ENCODE measurements at places on chromosomes 7 and 10.

- no peak for DNase-seq
Observed at GRCh38 chr7:84314263-84314662, 119.7 kb upstream of the SEMA3A start.

GRCh38 chr7:129610709-129611245, 743 bp upstream of the NRF1 start:
- DNase-seq = no peak

DNA sequence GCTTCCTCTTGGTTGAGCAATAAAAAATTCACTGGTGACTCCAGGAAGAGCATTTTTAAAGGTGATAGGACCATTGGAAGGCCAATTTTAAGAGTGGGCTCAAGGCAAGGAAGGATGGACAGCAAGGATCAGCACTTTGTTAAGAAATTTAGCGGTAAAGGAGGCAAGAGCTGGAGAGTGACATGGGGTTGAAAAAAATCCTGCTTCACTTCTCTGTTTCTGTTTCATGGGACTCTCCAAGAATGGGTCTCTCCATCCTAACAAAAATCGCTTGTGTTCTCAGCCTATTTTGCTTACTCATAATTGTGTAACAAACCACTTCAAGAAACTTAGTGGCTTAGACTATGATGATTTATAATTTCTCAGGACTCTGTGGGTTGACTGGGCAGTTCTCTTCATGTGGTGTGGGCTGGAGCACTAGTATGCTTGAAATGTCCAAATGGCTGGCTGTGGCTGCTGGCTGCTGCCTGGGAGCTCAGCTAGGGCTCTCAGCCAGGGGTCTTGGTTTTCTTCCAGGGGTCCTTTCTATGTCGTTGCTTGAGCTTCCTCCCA, 59.8 kb upstream of the ZNRF2 start:
- no peak for DNase-seq

- DNase-seq = no peak
Observed at GRCh38 chr7:44195889-44196288, 4.9 kb upstream of the YKT6 start.

DNA sequence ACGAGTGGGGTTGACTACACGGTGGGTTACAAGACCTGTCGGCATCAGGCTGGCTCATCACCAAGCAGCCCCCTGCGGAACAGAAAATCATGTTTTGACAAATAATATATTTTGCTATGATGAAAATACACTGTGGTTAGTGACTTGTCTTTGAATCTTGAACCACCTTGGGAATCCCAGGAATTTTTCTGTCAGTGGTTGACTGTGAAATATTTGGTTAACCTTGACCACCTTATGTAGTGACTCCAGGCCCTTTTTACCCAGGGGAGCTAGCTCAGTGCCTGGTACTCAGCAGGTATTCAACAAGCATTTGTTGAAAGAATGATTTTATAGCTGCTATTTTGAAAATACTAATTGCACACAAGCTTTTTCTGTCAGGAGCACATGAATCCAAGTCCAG, 406.0 kb downstream of the PHF14 start:
- no peak for DNase-seq

DNA sequence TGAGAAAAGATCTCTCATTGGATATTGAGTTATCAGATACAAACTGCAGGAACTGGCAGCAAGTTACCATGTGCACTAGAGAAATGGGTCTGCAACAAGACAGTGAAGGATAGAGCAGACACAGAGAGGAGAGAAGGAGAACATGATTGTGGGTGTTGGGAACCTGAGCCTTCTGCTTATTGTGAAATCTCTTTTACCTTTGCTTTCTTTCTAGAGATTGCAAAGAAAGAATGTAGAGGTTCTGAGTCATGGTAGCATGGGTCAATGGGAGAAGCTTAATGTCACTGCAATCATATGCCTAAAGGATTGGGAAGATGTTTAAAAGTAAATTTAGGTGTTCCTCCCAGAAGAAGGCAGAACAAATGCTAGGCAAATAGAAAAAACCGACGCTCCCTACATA, 821.4 kb downstream of the CCSER2 start:
- DNase-seq = no peak

DNA sequence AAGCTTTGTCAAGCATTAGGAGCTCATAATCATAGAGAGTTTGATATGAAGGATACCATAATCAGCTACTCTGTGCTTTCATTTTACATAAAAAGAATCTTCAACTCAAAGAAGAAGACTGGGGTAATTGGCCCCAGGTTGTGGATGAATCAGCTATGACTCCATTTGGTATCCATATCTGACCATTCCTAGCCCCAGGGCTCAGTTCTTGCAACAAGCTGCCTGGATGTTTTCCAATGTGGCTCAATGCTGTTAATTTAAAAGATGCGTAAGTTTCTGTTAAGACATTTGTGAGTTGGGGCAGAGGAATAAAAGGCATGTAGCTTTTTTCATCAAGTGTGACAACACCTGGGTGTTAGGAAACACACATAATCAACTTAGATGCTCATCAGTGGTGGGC, 951.1 kb downstream of the NRG3 start:
- no peak for DNase-seq

DNA sequence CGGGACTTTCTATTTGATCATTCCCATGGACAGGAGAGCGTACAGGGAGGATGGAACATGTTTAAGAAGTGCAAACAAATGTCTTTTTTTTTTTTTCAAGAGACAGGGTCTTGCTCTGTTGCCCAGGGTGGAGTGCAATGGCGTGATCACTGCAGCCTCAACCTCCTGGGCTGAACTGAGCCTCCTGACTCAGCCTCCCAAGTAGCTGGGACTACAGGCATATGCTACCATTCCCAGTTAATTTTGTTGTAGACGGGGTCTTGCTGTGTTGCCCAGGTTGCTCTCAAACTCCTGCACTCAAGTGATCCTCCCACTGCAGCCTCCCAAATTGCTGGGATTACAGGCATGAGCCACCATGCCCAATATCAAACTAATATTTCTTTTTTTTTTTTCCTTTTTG, 40.5 kb downstream of the SPDYE5 start:
- no peak for DNase-seq

DNA sequence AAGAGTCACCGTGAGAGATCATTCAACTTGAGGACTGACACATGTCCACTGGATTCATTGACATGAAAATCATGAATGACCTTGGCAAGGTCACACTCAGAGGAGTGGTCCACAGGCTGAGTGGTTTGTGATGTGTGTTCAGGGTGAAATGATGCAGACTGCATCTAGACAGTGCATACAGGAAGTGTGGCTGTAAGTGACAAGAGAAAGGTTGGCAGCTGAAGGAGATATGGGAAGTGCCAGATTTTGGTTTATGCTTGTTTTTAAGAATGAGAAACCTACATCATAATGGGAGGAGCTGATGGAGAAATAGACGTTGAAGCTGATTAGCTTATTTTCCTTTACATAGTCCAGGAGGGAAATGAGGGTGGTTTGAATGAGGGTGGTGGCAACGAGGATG, 64.8 kb upstream of the VIPR2 start:
- DNase-seq = no peak

DNA sequence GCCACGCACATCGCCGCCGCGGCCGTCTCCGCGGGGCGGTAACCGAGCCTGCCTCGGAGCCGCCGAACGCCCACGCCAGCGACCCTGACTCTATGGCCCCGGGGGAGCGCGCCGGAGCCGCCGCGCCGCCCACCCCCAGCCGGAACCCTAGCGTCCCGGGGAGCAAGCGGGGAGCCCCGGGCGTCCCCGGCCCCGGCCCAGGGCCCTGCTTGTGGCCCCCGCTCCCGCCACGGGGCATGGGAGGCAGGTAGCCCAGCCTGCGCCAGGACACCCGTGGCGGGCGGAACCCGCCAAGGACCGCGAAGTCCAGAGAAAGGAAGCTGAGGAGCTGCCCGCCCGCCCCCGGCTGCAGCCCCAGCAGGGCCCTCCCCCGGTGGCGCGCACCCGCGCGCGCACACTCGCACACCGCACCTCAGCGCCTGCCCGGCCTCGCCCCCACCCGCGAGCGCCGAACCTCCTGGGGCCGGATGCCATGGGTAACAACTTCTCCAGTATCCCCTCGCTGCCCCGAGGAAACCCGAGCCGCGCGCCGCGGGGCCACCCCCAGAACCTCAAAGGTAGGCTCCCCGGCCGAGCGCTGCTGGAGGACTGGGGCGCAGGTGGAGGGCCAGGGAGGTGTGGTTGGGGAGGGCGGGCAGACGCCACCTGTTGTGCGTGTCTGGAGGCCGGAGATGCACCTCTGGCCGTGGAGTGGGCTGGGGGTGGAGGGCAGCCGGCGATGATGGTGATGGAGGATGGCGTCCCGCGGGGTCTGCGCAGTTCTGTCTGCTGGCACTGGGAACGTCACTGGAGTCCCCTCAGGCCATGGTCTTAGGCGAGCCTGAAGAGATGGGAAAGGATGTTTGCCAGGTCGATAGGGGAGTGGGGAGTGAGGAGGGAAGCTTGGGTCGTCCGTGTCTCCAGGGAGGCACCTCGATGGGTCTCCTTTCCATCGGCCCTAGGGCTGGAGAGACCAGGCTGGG, 692 bp downstream of the NEURL1 start:
- DNase-seq = no peak

DNA sequence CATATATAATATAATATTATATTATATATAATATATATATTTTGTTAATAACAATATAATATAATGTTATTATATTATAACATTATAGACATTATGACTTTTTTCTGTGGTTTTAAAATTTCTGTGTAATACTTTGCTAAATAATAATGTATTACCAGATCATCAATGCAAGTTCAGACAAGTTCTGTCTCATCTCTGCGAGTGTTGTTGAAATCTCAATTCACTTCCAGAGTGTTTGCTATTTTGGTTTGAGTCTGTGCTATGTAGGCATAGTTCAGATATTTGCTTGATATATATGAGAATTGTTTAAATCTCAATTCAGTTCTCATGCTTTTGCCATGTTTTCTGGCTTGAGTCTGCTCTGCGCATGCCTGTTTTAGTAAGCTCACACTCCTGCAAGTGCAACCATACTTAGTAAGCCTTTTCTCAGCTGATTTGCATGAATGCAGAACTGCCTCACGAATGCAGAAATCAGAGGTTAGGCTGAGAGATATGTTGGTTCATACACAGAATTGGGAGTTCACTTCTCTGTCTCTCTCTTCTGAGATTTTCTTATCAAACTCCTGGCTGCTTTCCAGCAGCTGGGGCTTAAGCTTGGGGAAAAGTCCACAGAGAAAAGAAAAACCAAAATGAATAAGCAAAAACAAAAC, 830.2 kb upstream of the SORCS1 start:
- no peak for DNase-seq

DNA sequence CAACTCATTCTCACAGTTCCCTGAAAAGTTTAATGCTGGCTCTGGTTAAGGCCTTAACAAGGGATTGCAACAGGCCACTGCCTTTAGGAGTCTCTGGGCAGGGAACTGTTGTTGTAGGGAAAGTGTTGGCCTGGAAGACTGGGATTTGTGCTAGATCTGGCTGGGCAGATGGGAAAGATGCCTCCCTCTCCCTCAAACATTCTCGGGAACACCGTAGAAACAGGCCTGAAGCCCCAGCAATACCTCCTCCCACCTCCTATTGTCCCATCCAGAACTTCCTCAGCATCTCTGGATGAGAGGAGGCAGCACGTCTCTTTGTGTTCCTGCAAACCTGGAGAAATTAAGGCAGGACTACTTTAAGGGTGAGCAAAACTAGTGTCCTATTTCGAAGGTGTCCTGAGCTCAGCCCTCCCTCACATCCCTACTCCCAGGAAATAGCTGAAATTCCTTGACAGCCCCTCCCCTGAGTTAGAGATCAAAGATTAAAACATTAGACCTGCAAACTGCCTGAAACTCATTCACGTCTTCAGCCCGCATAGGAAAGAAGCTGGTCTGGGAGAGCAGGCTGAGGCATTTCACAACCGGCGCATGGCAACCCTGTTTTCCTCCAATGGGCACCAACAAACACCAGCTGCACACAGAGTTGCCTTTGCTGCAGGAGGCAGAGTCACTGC, 10.9 kb upstream of the MAP3K8 start:
- DNase-seq = no peak

DNA sequence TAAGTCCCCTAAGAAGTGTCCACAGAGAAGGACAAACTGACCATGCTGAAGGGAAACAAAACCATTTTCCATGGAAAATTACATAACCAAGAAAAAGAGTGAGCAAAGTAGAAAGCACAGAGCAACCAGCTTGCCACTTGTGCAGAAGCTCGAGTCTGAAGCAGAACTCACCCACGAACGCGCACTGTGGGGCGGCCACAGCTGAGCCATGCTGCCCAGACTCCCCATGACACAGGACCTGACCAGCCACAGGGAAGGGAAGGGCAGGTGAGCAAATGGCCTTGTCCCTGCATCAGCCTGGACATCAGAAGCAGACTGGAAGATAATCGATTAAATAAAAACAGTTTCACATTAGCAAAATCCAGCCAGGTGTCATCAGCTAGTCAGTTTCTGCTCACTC, 95.7 kb downstream of the TCERG1L start:
- DNase-seq = no peak

DNA sequence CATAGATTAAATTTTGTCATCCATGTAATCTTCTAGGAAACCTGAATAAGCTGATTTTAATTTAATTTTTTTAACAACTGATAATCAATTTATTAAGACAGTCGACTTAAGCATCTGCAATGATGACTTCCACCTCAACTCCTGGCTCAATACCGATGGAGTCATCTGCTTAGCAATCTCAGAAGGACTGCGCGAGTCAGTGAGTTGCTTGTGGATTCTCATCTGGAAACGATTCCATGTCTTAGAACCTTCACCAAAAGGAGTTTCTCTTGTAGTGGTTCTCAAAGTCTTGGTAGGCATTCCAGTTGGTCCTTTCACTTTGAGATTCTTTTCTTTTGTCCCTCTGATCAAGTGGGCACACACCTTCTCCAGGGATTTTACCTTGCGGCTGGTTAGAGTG, 85.5 kb downstream of the XRCC2 start:
- DNase-seq = no peak

All from K562 (cell line).